ENCODE measurements at places on chromosomes 11 and 22.

GRCh38 chr11:79296141-79296540, 144.7 kb downstream of the TENM4 start:
- no peak for DNase-seq

DNA sequence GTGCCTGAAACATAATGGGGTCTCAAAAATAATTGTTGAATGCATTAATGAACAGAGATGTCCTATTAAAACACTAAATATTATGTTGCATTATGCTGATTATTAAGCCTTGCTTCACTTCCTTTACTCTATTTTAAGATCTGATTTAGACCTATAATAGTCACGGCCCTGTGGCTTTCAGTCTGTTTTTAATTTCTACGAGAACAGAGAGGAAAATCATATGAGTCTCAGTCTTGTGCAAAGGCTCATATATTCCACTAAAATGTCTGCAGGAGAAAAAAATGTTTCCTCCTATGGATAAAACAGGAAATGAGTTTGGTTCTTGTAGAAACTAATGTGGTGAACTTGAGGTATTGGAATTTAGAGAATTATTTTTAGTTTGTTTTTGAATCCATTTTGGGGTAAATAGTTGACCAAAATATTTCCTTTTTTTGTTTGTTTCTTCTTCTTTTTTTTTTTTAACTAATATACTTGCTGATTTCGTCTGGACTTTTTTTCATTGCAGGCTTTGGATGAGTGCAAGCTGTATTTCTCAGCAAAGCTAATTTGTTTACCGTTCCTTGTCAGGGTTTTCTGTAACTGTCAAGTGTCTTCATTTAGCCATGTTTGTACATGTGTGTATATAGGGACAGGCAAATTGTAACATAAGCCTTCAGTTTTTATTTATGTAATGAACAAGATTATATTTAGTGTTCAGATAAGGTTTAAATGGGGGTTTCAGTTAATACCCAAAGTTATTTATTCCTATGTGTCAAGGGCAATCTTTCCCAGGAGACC, 139.1 kb upstream of the DDI1 start:
- DNase-seq: no peak

DNA sequence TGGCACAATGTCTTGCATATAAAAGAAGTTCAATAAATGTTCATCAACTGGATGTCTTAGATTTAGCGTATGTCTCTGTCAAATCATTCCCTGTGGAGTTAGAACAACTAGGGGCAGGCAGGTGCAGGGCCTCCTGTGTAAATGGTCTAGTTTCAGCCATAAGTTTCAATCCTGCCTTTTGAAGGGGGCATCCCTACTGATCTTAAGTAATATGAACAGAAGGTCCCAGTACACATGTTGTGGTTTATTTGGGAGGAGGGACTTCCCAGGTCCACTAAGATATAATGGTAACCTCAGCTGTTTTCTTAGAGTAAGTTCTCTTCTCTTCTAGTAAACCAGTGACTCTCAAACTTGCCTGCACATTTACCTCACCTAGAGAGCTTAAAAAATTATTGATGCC, 19.8 kb downstream of the TTC12 start:
- DNase-seq: no peak

GRCh38 chr11:113446938-113447337, 28.3 kb downstream of the DRD2 start:
- no peak for DNase-seq

DNA sequence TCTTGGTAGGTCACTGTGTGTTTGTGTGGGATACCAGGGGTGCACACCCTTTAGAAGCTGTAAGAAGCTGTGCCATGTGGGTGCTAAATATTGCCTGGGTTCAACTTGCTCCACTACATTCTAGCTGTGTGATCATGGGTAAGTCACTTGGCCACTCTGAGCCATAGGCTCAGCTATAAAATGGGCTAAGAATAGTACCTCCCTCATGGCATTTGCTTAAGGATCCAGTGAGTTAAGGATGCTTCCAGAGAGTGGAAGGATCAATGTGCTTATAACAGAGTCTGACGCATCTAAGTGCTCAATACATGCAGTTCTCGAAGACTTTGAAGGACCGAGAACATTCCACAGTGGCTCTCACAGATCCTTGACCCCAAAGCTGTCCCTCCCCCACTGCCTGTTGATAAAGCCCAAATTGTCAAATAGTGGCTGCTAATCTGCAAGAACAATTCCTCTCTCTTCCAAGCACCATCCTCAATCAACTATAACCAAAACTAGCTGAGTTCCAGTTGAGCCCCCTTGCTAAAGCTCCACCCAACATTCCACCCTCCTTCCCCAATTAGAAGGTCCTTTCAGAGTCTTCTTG, 13.2 kb upstream of the TMPRSS6 start:
- no peak for DNase-seq

- DNase-seq: no peak
Measured at GRCh38 chr11:126547161-126547560, 191.7 kb downstream of the ST3GAL4 start.

DNA sequence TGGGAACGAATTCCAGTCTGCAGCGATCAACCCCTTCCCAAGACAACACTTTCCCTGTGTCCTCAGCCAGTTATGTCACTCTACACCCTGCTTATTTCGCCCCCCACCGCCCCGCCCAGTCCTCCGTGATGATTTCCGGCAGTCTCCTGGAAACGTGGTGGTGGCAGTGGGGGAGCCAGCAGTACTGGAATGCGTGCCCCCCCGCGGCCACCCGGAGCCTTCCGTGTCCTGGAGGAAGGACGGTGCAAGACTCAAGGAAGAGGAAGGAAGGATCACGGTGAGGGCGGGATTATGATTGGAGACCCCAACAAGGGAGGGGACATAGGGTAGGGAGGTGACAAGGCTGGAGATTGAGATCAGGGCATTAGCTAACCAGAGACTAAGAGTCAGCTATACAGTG, 4.1 kb downstream of the ROBO3 start:
- no peak for DNase-seq

DNA sequence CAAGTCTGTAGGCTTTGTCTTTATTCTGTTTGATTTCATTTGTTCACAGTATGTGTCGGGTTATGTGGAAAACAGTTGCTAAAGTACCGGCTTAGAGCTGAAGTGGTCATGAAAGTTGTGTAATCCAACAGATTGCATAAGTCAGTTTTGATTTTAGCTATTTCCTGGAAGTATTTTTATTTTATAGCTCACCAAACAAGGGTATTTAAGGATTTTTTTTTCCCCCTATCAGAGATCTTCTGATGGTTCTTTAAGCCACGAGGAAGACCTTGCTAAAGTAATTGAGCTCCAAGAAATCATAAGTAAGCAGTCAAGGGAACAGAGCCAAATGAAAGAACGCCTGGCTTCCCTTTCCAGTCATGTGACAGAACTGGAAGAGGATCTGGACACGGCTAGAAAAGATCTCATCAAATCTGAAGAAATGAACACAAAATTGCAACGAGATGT, 55.9 kb downstream of the PPFIA1 start:
- peak; percentile 58 for DNase-seq

GRCh38 chr11:74019860-74020259, 11.0 kb upstream of the UCP3 start:
- DNase-seq: peak; percentile 12

- DNase-seq: no peak
Measured at GRCh38 chr11:32039149-32039548, 51.7 kb upstream of the RCN1 start.

DNA sequence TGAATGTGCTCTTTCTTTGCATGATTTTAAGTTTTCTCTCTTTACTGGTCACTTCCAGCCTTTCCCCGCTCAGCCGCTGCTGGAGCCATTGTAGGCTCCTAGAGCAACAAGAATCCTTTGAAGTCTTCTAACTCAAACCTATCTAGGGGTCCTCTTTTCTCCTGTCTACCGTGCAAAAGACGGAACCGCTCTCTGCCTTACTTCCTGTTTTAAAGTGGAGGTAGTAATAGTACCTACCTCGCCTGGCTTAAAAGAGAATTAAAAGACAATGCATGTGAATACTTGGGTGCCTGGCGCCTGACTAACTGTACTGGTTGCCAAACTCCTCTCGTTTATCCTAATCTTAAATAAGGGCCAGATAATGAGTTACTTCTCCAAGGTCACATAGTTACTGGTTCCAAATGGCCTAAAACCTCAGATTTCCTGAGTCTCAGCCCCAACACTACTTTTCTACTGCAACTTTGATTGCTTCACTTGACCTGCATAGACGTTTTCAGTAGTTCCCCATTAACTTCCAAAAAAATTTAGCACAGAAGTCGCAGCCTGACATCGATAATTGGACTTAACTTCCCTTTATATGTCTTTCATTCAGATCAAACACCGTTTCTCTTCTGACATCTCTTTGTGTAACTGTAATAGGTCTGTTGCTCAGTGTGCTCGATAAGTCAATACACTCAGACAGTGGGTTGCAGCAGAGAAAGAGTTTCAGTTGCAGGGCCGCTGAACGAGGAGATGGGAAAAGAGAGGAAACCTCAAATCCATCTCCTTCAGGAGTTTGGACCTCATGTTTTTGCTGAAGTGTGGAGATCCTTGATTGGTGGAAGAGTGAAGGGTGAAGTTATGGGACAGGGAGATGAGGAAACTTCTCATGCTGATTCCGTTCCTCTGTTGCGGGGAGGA, 891 bp downstream of the SAMM50 start:
- DNase-seq: peak; percentile 68

GRCh38 chr11:118740892-118741291, 50.1 kb downstream of the DDX6 start:
- no peak for DNase-seq

DNA sequence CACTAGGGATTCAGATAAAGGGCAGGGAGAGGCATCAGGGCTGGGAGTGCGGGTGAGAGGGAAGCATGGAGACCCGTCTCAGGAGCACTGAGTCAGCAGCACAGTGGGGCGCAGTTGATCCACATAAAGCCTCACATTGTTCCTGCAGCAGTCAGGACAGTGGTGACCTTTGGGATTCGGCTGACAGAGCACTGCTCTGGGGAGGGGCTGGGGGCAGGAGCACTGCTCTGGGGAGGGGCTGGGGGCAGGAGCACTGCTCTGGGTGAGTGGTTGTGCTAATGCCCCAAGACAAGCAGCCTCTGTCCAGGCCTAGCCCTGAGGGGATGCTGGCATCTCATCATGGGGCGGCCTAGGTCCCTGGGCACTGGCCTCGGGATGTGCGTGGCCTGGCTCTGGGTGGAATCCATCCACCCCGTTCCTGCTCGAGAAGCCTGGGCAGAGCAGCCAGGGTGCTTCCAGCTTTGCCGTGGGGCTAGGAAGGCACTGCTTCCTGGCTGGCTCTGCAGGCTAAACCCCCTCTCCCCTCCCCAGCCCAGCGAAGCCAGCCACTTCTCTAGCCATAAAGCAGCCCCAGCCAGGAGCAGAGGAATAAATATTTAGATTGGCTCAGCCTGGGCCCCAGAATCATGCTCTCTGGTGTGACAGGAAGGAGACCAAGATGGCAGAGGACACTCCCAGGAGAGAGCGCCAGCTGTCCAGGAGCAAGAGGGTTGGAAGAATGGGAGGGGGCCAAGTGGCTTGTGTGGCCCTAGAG, 7.3 kb downstream of the OAF start:
- no peak for DNase-seq

DNA sequence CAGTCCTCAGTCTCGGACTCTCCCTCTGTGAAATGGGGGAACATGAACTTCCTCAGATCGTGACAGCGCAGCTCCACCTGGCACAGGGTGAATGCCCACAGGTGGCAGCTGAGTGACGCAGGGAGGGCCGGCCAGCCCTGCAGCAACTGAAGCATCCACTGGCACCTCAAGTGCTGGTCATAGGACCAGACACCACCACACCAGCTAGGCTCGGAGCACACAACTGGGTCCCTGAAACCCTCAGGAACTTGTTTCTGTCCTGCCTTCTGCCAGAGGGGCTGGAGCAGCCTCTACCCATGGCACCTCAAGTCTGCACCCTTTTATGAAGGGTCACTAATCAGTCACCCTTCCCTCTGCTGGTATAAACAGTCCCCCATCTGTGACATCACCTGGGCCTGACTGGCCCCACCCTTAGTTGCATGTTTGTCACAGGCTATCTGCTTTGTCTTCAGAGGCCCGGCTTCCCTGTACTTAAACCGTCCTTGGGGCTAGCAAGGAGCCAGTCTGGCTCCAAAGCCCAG, 7.4 kb upstream of the CDC42BPG start:
- DNase-seq: no peak

DNA sequence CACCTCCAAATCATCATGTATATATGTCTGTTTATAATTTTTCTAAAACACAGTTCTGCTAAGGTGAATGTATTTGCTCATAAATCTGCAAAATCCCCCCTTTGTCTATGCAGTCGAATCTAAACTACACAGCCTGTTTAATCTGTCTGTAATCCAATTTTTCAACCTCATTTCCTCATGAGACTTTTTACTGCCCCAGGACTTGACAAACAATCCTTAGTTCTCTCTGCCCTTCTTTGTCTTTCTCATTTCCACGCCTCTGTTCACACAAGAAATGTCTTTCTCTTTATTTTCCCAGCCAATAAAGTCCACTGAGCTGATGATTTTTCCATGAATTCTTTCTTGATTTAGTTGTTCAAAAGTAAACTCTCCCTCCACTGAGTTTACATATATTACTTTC, 1154.3 kb downstream of the FAM181B start:
- DNase-seq: no peak

- DNase-seq: no peak
Measured at GRCh38 chr11:114354076-114354475, 46.2 kb downstream of the C11orf71 start.

GRCh38 chr22:28111501-28112189, 192.6 kb upstream of the PITPNB start:
- no peak for DNase-seq
